Stimulated activated CD4-positive, alpha-beta T cell treated with anti-CD3 and anti-CD28 coated beads, Interleukin-15, amount 100 ng/mL, for 1 hour (primary cell): ENCODE measurements at places on chromosomes 11 and 22.

- DNase-seq, result no peak
These were observed 10.1 kb downstream of the SLC5A1 start for GRCh38 chr22:32052936-32053791.

DNA sequence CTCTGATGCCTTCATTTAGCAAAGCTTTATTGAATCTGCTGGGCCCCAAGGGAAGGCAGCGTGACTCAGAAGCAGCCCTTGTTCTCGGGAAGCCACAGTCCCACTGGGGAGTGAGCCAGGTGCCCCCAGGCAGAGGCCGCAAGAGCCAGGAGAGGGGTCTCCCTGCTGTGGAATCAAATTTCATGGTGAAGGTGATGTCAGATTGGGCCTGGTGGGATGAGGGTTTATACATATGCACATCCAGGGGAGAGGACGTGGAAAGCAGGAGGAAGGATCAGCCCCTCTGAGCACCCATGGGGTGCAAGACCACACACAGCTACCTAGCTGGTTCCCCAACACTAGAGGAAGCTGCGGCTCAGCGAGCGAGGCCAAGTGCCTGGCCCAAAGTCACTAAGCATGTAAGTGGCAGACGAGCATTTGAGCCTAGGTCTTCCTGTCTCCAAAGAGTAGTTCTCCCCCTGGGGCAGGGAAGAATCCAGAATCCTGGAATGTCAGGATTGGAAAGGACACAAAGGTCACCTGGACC lies 2.0 kb downstream of the SYNGR1 start:
- no peak for DNase-seq

DNA sequence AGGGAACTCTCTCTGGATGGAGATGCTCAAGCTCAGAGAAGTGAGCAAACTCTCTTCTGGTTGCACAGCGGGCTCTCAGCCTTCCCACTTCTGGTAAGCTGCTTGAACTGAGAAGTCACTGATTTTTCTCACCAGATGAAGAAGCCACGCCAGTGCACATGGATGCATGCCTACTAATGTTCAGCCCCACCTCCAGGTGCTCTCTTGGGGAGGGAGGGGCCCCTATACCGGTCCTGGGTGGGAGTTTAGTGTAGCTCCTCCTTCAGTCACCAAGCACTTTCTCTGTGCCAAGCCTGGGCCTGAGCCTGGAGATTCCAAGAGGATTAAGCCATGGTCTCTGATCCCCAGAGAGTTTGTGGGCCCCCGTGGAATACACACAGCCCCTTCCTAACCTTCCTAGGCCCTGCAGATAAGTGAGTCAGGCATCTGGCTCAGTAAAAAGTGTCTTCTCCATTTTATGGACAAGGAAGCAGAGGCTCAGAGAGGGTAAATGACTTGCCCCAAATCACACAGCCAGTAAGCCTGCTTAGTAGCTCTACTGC lies 142.2 kb downstream of the ST3GAL4 start:
- DNase-seq, result no peak

DNA sequence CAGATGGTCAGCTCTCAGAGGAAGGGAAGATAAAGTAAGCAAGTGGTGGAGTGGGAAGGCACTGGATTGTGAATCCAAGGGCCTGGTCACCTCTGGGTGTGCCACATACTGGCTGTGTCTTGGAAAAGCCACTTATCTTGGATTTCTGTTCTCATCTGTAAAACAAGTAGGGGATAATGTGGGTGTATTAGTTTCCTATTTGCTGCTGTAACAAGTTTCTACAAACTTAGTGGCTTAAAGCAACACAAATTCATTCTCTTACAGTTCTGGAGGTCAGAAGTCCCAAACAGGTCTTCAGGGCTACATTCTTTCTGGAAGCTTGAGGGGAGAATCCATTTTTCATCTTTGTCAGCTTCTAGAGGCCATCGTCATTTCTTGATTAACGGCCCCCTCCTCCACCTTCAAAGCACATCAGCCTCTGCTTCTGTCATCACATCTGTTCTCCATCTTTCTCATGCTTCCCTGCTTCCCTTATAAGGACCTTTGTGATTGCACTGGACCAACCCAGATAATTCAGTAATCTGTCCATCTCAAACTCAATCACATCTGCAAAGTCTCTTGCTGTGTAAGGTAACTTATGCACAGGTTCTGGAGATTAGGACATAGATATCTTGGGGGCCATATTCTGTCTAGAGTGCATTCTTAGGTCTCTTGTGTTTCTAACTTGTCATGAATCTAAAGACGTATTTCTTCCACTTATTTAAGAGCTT lies 75.9 kb downstream of the C22orf31 start:
- no peak for DNase-seq

DNA sequence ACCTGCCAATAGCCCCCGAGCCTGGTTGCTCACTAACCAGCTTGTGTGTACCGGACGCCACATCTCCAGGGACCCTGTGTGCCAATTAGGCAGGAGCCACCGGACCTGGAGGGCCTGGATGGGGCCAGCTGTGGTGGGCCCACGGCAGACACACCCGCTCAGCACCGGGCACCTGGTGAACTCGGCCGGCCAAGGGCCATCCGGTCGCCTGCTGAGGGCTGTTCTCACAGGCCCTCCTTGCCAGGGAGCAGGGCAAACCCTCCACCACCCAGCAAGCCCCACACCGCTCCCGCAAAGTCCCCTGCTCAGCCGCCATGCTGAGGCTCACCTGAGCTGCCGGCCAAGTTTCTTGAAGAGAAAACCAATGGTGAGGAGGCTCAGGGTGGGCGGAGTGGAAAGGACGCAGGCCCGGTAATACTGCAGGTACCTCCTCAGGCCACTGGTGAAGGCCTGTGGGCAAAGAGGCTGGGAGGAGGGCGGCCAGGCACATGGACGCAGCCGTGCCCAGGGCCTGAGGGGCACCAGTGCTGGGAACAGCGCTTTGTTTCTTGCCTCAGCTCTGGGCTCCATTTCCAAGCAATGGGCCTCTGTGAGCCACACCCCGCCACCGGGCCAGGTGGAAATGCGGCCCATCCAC lies 17.1 kb downstream of the TUBGCP6 start:
- DNase-seq, result no peak

GRCh38 chr11:35746356-35747153 lies 84.0 kb downstream of the TRIM44 start:
- no peak for DNase-seq

DNA sequence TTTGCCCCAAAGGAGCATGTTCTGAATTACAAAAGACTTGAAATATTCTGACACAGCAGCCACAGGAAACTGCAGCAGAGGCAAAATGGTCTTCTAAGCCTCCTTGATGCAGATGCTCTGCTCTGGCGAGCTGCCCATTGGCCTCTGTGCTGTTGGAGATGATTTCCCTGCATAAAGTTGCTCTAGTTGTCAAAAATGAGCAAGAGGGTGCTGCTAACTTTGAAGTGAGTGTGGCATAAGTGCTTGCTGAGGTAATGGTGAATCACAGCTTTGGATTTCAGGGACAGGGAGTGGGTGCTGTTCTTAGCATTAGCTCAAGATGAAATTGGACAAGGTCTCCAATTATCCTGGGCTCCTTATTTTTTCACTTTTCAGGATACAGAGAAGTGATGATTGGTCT lies 435.4 kb downstream of the TMEM135 start:
- no peak for DNase-seq

GRCh38 chr22:24400726-24401596 lies 26.4 kb upstream of the ADORA2A start:
- no peak for DNase-seq

GRCh38 chr11:32429477-32429876 lies 5.9 kb downstream of the WT1 start:
- no peak for DNase-seq

DNA sequence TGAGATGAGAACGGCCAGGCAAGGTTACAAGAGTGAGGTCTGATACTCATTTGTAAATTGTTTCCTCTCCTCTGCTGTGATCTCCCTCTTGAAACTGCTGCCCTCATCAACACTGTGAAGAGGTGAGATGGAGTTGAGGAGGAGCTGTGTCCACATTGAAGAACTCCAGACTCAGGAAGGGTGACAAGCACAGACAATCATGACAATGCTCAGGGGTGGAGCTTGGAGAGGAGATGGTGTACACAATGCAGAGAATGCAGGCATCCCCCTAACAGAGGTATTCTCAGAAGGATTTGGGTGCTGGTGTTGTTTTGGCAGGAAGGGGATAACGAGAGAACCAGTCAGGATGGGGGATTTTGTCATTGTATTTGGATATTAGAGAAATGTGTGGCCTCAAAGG lies 21.5 kb upstream of the MMP7 start:
- DNase-seq, result no peak

- DNase-seq, result no peak
These were observed 53.0 kb downstream of the SIK3 start for GRCh38 chr11:117045196-117045595.

- DNase-seq, result no peak
These were observed 28.5 kb upstream of the CKAP5 start for GRCh38 chr11:46874586-46874985.

- DNase-seq, result no peak
These were observed 122.3 kb downstream of the KCNQ1 start for GRCh38 chr11:2567026-2567671.

DNA sequence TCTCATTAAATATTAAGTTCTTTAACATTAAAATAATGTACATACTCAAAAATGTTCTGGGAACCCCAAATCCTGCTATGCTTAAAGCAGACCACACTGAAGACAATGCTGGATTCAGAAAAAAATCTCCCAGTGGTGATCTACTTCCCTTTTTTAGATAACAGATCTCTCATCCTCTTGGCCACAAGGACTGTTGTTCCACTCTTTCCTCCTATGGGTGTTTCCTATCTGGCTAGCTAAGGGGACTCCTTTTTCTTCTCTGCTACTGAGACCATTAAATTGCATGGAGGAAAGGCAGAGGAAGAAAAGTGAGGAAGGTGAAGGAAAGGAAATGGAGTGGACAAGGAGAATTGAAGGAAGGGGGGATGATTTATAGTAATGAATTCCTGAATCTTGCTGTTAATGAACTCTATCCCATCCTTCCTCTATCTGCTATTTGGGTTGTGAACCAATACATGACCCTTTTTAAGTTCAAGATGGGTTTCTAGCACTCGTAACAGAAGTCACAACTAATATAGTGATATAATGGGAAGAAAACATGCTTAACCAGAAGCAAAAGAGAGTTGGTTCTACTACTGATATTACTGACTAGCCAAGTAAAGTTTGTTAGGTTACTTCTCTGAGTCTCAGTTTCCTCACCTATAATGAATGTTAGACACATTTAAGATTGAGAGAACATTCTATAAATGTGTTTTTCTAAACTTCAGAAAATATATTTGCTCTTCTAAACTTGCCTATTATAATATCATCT lies 53.2 kb downstream of the PIK3C2A start:
- DNase-seq, result no peak

GRCh38 chr11:61048368-61049062 lies 53.8 kb upstream of the CD5 start:
- no peak for DNase-seq

GRCh38 chr11:109236696-109237095 lies 185.3 kb upstream of the C11orf87 start:
- no peak for DNase-seq

GRCh38 chr11:19625438-19625837 lies 87.2 kb upstream of the NAV2 start:
- no peak for DNase-seq

DNA sequence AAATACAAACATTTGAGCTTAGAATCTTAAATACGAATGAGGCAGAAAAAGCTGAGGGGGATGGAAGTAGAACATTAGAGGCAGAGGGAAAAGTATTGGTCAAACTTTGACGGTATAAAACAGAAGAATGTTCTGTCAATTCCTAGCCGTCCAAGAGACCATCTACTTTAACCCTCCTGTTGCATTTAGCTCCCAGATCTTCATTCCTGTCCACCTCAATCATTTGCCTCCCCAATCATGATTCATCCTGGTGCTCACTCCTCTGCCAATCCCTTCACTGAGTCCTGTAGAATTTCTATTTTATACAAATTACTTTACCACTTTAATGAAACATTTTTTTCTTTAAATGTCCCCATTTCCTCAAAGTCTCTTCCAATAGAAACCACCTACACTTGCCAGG lies 28.2 kb downstream of the C2CD3 start:
- no peak for DNase-seq

- DNase-seq, result no peak
These were observed 6.7 kb upstream of the CAPRIN1 start for GRCh38 chr11:34044664-34045485.

DNA sequence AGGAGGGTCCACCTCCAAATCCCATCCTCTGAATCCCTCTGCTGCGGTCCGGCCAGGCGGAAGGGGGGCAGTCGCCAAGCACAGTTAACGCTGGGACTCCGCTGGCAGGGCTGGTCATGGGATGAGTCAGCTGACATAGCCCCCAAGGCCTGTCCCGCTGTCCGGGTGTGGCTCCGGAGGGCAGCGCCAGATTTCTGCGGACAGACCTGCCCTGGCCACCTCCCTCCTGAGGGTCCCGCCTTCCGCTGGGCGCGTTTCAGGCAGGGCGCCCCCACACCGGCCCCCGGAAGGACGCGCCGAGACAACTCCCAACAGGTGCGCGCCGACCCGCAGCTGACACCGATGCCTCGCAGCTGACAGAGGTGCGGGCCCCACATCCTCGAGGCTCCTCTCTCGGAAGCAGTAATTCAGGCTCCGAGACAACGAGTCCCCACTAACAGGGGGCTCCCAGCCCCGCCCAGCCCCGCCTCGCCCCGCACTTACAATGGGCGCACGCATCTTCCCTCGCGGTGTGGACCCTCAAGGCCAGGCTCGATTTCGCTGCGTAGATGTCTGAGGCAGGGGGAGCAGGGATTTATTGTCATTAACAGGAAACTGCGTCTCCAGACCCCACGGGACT lies 607 bp downstream of the PLAAT3 start:
- no peak for DNase-seq

- no peak for DNase-seq
These were observed 780.9 kb downstream of the BRD1 start for GRCh38 chr22:49046546-49047361.

GRCh38 chr11:2217211-2218030 lies 45.8 kb upstream of the TH start:
- DNase-seq, result no peak

GRCh38 chr11:69075421-69076128 lies 26.8 kb downstream of the TPCN2 start:
- DNase-seq, result no peak

DNA sequence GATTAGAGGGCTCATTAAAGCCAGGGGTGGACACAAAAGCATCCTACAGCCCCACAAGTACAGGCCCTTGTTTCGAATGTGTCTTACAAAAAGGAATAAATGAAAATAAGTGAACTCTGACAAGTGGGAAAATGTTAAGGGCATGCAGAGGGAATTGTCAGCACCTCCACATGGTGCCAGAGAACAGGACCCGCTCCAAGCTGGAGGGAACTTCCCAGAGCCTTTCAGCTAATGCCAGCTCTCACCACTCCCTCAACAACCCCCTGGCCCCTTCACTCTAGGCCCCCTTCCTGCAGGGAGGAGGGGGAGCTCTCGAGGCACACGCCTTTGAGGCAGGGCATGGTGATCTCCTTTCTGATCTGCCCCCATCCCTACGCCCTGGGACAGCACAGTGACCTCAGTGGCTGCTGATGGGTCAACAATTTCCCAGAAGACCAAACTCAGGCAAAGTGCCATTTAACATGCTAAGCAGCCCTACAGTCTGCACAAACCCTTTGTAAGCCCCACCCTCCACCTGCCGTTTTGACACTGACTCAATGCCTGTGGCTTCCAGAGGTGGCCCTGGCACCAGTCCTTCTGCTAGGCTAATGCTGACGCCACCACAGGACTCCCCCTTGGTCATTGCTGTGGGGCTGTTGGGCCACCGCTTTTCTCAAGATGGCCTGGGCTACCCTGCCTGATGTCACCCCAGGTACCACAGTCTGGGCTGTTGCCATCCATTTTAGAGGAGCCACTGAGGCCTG lies 12.5 kb upstream of the CHST1 start:
- no peak for DNase-seq
